ENCODE measurements at places on chromosomes 7 and 10.

DNA sequence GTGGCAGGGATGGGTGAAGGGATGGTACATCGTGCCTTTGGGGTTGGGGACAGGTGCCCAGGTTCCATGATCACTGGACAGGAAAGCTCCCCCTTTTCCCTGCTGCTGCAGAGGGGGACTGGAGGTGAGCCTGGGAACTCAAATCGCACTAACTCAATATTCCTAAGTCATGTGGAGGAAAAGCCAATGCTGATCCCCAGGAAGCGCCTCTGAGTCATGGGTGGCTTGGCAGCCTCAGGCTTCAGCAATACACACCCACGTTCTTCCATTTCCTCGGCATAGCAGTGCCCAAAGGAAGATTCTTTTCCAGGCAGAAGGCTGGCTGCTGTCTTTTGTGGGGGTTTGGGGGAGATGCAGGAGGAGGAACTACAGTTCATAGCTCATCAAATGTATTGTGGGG is 165.8 kb downstream of the CCDC3 start:
- no peak for DNase-seq

DNA sequence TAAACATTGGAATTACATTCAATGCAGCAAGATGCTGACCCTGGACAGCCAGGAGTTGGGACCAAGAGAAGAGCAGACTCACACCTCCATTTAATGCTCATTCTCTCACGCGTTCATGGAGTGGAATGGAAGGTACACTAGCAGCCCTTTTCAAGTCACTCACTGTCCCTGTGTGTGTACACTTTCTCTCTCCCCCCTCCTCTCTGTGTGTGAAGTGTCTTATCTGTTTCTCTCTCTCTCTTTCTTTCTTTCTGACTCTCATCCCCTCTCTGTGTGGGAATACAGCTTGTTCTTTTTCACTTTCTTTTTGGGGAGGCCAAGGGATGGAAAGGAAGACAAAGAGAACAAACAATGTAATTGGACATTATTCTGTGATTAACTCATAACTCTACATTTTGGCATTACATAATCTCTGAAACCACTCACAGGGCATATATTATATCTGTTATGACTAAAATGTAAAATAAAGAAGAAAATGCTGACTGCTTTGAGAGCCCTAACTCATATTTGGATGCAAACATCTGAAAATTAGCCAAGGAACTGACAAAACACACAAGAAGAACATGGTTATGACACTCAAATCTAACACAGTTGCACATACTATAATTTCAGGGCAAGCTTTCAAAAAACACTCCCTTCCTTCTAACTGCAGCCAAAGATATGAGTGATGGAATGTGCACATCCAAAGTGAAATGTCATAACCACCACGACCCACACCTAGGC is 188.8 kb downstream of the PARD3 start:
- no peak for DNase-seq

GRCh38 chr10:108060246-108060645 is 895.7 kb upstream of the SORCS1 start:
- DNase-seq, result no peak

- DNase-seq, result peak; percentile 98
Observed at GRCh38 chr10:78255796-78256638, 222.4 kb downstream of the RPS24 start.

- no peak for DNase-seq
Observed at GRCh38 chr10:112509558-112510291, 62.7 kb downstream of the VTI1A start.

GRCh38 chr10:15802375-15802949 is 57.8 kb downstream of the MINDY3 start:
- no peak for DNase-seq

DNA sequence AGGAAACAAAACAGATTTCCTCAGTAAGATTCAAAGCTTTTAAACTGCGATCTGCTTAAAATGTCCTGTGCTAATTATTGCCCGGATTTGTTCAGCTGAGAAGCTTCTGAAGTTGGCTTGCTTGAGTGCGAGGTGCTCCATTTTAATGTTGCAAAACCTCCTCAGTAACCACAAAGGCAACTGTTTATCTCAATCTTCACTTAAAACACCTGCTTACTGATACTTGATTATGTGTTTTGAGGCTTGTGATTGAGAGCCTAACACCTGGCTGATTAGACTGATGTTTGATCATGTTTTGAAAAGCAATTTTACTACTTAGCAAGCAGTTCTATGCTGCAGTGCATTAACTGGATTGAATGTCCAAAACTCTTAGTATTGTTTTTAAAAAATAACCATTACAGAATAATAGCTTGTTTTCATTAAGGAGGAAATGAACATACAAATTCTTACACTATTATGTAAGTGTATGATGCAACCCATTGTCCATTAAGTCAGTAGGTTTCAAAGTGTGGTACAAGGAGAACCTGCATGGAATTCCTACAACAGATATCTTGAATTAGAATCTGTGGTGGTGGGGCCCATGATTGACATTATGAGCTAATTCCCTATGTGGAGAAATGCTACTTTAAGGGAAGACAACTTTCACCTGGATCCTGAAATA is 96.9 kb upstream of the FAM180A start:
- no peak for DNase-seq

DNA sequence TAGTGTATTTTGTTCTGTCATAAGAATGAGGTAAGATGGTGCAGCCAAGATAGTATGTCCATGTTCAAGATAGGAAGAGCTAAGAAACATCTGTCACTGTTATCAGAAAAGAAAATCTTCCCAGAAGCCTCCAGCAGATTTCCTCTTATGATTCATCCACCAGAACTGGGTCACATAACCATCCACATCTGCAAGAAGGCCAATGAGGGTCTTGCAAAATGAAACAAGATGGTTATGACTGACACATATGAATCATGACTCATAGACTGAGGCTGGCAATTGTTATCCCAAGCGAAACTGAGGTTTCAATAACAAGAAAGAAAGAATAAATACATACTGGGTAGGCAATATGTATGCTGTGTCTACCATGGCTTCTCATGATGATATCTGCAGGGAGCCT is 30.3 kb downstream of the CCNJ start:
- DNase-seq, result peak; percentile 46

- DNase-seq, result no peak
Observed at GRCh38 chr10:32293581-32293980, 53.4 kb downstream of the EPC1 start.

DNA sequence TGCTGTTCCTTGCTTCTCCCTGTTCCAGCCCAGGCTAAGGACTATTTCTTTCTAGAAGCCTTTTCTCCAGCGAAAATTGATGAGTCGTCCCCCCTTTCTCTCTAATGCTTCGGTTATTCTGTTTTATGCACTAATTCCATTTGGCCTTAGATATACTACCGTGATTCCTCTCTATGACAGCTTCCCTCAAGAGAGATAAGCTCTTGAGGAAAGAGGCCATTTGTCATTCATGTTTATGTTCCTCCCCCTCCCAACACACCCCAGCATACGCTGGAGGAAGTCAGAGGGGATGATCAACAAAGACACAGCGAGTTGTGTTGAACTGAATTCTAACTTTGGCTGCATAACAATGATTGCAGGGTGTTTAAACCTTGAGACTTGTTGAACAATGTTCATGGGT is 198.8 kb downstream of the BMPER start:
- DNase-seq, result no peak

DNA sequence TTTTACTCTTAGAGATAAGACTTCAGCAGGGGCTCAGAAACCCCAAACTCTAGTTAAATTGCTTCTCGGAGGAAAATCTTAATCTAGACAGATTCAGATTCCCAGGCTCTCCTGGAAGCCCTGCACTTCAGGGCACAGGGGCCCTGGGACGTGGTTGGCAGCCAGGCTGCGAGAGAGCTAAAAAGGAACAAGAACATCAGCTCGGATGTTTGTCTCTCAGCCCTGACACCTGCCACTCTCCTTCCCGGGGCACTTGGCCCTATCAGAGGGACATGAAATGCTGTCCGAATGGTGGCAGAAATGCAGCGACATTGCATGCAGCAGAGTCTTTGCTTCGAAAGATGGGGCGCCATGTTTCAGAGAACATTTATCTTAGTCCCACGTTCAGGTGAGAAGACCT is 166.8 kb downstream of the CCDC3 start:
- DNase-seq, result no peak

GRCh38 chr10:122847782-122848604 is 2.3 kb upstream of the CUZD1 start:
- DNase-seq, result no peak

DNA sequence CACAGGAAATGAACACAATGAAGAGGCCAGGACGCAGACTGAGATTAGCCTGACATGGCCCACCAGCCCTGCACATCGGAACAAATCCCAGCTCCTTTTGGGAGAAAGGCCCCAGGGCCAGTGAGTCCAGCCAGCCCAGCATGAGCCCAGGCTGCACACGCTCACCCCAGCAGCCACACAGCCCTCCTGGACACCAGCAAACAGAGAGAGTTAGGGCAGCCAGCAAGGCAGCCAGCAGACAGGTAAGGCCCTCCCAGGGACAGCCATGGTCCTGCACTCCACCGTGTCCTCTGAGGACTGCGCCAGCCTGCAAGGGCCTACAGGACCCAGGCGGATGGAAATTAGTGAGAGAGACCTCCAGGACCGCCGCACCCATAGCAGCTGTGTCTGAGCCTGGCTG is 8.1 kb upstream of the GRID1 start:
- no peak for DNase-seq

DNA sequence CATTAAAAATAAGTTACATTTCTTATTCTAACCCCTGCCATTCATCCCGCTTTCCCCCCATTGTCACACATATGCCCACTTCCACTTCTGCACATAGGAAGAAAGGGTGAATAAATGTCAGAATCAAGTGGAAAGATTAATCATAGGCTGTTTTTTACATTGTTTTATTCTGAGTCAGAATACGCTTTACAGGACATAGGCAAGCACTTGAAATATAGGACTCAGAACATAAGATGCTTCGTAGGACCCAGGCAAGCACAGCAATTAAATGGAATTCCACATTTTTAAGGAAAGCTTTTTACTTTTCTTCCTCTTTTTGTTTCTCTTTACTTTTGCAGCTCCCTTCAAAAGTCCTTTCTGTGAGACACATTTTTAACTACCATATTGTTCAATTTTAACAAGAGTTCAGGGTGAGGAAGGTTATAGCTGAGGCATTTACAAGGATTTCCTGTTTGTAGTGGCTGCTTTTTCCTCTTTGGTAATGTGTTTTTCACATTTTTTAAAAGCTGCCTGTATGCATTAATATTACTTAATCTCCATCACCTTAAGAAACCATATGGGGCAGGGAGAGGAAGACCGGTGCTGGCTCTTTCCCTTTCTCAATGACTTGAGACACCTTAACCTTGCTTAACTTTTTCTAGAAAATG is 130.0 kb downstream of the TES start:
- no peak for DNase-seq

DNA sequence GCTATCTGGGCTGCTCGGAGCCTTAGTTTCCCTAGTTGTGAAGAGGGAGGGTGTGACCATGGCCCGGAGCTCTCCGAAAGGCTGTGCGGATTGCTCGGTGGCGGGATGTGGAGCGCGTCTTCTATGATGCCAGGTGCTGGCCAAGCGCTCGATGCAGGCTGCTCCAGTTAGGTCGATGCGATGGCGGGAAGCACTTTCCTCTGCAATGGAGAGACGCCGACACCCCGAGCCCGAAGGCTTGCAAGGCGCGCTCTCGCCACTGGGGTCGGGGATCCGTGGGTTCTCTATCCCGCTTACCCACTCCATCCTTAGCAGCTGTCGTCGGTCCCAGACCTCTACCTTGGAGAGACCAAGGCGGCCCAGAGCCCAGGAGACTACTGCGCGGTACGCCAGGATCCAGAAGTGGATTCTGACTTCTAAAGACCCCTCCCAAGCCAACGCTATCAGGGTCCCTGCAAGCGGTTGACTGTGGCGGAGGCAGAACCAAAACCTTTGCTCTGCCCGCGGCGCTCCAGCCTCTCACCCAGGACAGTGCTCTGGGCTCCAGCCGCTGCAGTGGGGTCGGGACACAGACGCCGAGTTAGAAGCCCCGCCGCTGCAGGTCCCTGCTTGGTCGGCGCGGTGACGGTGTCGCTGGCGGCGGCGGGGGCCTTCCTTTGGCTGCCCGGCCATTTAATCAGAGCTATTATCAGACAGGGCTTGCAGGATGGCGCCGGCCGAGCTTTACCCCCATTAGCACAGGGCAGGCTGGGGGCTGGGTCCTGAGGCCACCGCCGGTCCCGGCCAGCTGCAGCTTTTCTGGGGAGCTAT is 7.8 kb upstream of the TBX20 start:
- DNase-seq, result no peak

DNA sequence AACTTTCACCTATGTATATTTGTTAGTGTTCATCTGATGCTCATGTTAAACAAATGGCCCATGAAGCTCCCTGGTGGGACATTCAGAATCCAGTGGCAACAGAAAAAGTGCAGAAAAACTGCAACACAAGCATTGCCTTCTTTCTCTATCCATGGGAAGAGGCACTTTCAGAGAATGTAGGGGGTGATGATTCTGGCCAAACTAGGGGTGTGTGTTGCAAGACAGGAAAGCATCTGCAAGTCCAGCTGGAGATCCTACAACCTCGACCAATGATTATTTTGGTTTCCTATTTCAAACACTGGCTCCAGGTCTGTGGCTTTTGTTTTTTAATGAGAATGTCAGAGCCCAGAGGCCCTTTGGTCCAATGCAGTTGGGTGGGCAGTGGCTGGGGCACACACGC is 198.7 kb downstream of the CXCL12 start:
- DNase-seq, result peak; percentile 34

DNA sequence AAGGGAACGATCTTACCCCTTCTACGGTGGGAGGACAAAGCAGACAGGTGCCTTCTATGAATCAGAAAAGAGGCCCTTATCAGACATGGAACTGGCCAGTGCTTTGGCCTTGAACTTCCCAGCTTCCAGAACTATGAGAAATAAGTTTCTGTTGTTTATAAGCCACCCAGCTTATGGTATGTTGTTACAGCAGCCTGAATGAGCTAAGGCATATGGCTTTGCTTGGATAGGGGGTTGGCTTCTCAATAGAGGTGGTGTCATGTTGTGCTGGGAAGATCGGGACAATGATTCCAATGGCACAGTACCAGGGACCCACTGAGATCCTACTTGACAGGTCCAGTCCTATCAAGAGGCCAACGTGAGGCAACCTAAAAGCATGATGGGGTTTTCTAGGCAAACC is 183.4 kb upstream of the BMPER start:
- DNase-seq, result no peak

- DNase-seq, result no peak
Observed at GRCh38 chr7:81721437-81721836, 48.4 kb downstream of the HGF start.

GRCh38 chr7:21944616-21945453 is 864 bp downstream of the CDCA7L start:
- no peak for DNase-seq

DNA sequence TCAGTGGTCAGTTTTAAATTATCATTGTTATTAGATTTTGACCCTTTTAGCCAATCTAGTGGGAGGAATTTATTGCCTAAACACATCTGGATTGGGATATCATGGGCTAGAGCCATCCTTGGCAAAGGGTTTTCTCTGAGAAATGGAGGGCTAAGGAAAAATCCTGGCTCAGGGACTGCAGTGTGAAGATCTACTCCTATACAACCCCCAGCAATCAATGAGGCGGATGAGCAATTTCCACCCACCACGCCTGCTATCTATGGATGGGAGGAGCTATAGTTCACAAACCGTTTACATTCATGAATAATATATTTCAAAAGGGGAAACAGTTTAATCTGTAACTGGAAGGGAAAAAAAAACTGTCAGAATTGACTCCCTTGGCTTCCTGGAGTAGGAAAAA is 2.7 kb downstream of the CAV1 start:
- no peak for DNase-seq

GRCh38 chr10:71921324-71922027 is 42.7 kb upstream of the CHST3 start:
- DNase-seq, result no peak

- no peak for DNase-seq
Observed at GRCh38 chr10:63219749-63220148, 86.6 kb downstream of the NRBF2 start.
